Prostate gland (tissue), 2 donors: ENCODE measurements at places on chromosomes 5 and 9. TPM values are rescaled to one million over a fixed set of nuclear protein-coding genes. Genes with fewer than 3 reads are reported as not detected.

FBP1 gene
- 19.5 TPM for total RNA-seq

PHYKPL gene
- total RNA-seq, result 43.4 TPM

DNA sequence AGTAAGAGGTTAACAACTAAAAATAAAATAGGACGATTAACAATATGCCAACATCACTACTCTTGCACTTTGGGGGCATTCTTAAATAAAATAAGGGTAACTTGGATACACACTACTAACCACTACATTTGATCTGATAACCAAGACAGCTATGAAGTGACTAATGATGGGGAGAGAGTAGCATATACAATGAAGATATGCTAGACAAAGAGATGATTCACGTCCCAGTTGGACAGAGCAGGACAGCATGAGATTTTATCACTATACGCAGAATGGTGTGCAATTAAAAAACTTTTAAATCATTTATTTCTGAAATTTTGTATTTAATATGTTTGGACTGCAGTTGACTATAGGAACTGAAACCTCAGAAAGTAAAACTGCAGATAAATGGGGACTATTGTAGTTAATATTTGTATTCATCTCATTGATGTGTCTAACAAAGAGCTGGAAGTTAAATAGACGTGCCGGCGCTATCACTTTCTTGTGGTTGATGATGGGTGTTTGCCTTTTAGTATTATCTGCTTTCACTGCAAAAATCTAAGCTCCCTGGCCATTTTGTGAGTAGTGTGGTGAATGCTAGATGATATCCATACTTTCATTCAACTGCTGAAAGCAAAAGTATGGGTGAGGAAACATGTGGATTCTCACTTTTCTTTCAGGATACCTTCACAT lies 18.7 kb downstream of the GIN1 start:
- H3K27ac ChIP-seq, result no peak overlapping the region
- H3K27me3 ChIP-seq, result no peaks in the 10 kb centered on the region
- no peaks in the 10 kb centered on the region for H3K4me1 ChIP-seq
- DNase-seq, result no peak
- no peak overlapping the region for H3K4me3 ChIP-seq

DNA sequence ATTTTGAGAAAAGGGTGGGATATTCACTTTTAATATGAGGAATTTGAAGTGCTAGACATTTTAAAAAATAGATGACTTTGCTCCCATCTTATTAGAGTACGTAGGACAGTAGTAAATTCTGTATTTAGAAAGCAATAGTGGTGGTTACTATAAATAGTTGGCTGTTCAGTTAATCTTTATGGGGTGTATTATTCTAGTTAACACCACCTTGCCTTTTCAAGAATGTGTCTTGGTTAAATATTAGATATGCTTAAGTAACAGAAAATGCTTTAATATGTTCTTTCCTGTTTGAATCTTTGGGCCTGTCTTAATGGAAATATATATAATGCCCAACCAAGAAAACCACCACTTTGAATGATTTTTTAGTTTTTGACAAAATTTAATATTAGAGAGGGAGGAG lies 608.7 kb upstream of the FAM174A start:
- no peaks in the 10 kb centered on the region for H3K27me3 ChIP-seq
- H3K4me1 ChIP-seq, result no peaks in the 10 kb centered on the region
- DNase-seq, result no peak
- no peaks in the 10 kb centered on the region for H3K36me3 ChIP-seq
- H3K27ac ChIP-seq, result no peak overlapping the region

DNA sequence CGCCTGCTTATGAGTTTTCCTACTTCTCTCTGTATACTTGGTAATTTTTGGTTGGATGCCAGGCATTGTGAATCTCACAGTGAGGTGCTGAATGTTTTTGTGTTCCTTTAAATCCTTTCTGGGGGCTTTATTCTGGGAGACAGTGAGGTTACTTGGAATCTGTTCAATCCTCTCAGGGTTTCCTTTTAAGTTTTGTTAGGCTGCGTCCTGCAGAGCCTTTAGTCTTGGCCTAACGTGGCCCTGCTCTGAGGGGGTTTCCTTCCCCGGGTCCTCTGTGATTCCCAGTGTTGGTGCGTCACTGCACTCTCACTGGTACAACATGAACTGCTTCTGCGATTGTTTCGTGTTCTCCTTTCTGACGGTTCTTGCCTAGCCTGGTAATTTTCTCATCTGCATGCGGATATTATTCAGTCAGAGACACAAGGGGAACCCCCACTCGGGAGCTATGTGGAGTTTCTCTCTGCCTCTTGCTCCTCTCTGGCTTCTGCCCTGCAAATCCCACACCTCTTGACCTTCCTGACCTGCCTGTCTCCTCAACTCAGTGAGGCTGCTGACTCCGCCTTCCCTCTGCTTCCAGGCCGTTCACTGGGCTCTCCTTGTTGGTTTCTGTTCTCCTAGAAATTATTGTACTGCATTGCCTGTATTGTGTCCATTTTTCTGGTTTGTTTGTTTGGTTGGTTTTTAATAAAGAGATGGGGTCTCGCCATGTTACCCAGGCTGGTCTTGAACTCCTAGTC lies 128.1 kb downstream of the DAB2IP start:
- DNase-seq, result no peak
- peaks cover 9% of the 10 kb centered on the region for H3K36me3 ChIP-seq
- H3K27ac ChIP-seq, result no peak overlapping the region

GRCh38 chr5:10853154-10853553 lies 92.1 kb upstream of the DAP start:
- no peaks in the 10 kb centered on the region for H3K36me3 ChIP-seq
- no peak overlapping the region for H3K4me3 ChIP-seq
- no peaks in the 10 kb centered on the region for H3K4me1 ChIP-seq
- H3K27ac ChIP-seq, result no peak overlapping the region
- DNase-seq, result no peak

- no peak for DNase-seq
- no peak overlapping the region for H3K27ac ChIP-seq
- H3K4me3 ChIP-seq, result no peak overlapping the region
- H3K4me1 ChIP-seq, result no peaks in the 10 kb centered on the region
- no peaks in the 10 kb centered on the region for H3K27me3 ChIP-seq
Measured at GRCh38 chr5:53253421-53253871, 143.9 kb upstream of the MOCS2 start.

TRIM14 gene
- total RNA-seq, result 23.4 TPM
